ENCODE measurements at places on chromosomes 12 and 14.

DNA sequence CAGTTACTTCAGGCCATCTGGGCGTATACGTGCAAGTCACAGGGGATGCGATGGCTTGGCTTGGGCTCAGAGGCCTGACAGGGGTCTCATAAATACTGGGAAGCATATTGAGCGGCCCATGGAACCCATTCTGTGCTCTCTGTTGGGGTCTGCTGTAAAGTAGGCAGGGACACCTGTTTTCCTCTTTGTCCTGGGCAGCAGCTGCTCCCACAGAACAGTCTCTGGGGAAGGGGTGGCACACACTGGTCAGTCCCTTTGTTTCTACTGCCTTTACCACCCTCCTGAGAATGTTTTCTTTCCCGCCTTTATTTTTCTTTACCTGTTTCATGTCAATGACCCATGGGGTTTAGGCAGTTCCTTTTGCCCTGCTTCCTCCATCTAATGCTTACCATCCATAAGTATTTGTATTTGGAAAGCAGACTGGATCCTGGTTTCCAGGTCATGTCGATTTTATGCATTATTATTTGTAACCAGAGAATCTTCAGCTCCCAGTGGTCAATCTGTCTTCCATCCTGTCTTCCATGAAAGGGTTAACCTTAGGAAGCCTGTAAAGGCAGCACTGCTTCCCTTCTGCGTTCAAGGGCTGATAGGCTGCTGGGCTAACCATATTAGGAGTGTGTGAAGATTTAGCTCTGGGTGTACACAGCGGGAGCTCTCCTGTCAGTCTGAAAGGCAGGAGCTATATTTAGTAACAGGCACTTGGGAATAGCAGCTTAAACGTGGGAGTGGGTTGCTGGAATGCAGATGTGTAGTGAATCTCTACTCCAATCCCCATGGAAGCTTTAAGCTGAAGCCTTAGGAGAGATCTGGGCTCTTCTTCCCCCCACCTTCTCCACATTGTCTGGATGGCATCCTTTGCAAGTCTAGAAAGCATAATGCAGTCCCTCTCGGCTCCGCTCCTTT, 124.0 kb downstream of the DYRK2 start:
- no peak for DNase-seq

DNA sequence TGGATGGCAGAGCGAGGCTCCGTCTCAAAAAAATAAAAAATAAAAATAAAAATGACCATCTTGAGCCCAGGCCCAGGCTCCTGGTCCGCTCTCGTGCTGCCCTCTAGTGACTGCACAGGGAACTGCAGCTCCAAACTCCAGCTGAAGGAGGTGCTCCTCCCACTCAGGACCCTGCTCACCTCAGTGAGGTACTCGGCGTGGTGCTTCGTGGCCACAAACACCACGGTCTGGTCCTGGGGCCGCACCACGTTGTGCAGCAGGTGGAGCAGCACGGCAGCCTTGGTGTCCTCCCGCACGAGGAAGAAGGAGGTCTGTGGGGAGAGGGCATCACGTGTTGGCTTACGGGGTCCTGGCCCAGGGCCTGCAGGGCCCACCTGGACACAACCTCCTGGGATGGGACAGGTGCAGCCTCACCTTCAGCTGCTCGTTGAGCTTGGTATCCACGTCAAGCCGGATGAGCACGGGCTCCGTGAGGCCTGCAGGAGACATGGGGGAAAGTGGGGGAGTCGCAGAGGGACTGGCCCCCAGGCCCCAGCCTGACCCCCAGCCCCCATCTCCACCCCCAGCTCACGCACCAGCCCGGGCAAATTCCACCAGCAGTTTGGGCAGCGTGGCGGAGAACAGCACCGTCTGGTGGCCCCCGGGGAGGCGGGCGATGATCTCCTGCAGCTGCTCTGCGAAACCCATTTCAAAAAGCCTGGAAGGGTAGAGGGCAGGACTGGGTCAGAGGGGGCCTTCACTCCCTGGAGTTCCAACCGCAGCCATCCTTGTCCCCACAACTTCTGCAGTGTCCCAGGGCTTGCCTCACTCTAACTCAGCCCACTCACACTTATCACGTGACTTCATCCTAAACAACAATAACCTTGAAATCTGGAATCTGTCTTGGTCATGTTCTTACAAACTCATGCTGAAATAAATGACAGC, 10.6 kb downstream of the DDX54 start:
- DNase-seq: no peak

DNA sequence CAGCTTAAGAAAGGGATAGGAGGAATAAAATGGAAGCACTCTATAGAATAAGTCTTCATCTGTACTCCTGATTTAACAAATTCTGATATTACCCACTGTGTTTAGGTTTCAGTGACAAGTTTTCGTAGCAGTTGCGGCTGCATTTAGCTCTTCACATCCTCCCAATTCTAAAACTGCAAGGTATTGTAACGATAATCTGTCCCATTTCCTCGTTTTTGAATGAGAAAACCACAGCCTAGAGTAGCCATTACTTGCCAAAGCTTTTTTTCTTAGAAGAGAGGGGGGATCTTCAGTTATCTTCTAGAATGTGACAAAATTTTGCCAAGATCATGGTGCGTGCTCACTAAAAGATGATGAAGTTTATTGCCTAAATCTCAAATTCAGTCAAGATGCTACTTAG, 155.8 kb downstream of the PDE3A start:
- DNase-seq: no peak

GRCh38 chr12:47941871-47942613, 21.4 kb upstream of the TMEM106C start:
- DNase-seq: no peak

- no peak for DNase-seq
Observed at GRCh38 chr12:53207042-53207441, at the start of gene ITGB7. TSS of gene ITGB7 (minus strand) at chr12:53207251. CDS start at chr12:53200443, 6,808 bp downstream.

DNA sequence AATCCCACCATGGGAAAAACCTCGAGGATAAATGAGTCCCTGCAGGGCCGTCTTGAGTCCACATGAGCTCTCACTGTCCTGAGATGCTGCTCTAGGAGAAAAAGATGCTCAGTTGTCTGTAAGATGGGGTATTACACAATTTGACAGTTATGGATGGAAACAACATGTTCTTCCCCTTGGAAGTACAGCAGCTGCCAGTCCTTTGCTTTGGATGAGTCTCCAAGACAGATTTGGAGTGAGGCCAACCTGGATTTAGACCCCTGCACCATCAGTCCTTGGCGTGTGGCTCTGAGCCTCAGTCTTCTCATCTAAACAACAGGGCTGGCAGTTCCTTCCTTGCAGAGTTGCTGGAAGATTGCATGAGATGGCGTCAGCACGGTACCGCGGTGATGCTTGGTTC, 309.1 kb upstream of the FKBP4 start:
- no peak for DNase-seq

- DNase-seq: no peak
Observed at GRCh38 chr14:98725191-98725590, 546.8 kb downstream of the BCL11B start.
